Stimulated activated CD4-positive, alpha-beta T cell treated with anti-CD3 and anti-CD28 coated beads, Interleukin-15, amount 100 ng/mL, for 48 hours (primary cell): ENCODE measurements at places on chromosomes 1 and 21.

GRCh38 chr21:28974531-28975227 is 18.0 kb downstream of the LTN1 start:
- DNase-seq: no peak

- no peak for DNase-seq
These were observed 95.1 kb downstream of the BARHL2 start for GRCh38 chr1:90621986-90622385.

DNA sequence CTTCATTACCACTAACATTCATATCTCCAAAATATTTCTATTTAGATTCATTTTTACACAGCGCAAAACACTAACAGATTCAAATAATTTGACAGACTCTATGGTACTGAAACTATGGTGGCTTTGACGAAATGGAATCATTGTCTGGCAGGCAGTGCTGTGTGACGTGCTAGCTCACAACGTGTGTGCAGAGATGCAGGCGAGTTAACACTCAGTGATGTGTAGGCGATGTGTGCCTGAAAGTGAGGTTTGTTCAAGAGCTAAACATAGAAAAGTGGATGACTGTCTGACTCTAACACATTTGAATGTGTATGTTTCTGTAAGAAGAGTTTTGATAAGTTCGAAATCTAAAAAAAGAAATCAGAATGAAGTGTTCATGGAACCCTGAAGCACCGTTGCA is 97.7 kb downstream of the RYR2 start:
- DNase-seq: no peak

DNA sequence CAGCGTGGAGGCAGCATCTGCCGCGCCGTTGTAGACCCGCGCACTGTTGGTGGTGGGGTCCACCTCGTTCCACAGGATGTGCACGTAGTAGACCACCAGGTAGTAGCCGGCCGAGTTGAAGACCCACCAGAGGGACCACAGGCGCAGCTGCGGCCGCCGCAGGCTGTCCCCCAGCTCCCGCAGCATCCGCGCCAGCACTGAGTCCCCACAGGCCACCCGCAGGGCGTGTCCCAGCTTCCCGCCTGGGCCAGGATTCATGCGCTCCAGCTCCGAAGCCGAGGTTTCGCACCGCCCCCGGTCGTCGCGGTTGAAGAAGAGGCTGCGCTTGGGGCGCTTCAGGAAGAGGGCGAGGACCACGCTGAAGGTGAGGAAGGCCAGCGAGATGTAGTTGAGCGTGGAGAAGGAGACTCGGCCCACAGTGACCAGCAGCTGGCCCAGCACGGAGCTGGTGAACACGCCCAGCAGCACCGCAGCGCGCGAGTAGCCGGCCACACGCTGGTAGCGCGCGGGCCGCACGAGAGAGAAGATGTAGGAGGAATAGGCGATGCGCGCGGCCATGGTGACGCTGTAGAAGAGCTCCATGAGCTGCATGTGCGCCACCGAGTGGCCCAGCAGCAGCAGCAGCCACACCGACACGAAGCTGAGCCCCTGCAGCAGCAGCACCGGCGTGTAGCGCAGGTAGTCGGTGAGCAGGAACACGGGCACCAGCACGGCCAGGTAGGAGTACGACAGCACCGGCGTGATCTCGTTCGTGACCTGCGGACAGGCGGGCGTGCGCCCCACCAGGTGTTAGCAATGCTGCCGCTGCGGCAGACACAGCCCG is 10.6 kb downstream of the SLC19A1 start:
- no peak for DNase-seq

DNA sequence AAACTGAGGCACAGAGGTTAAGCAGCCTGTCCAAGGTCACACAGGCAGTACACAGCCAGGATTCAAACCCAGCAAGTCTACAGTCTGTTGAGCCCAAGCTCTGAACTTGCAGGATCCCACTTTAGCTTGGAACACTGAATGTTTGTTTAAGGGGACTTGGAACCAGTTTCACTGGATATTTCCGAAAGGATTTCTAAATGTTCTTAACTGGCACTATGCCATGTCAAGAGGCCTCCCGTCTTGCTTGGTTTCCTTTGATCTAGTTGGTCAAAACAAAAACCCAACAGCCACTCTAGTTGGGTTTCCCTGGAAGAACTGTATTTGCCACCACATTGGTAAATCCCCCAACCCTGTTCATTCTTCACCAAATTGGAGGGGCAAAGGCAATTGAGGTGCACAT is 317.6 kb upstream of the KAZN start:
- DNase-seq: no peak

DNA sequence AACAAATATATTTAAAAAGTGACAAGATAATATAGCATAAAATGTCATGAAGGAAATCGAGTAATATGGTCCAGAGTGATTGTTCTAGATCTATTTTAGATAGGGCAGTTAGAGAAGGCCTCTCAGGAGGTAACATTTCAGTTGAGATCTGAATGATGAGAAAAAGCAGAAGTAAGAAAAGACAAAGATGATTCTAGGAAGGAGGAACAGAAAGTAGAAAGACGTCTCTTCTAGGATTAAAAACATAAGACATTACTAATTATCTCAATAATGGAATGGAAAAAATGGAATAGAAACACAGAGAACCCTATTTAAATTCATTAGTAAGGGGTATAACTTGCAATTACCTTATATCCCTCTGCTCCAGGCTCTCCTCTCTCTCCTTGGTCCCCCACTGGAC is 130.0 kb upstream of the ZNHIT6 start:
- no peak for DNase-seq

GRCh38 chr1:107309962-107310361 is 169.1 kb downstream of the NTNG1 start:
- DNase-seq: no peak

DNA sequence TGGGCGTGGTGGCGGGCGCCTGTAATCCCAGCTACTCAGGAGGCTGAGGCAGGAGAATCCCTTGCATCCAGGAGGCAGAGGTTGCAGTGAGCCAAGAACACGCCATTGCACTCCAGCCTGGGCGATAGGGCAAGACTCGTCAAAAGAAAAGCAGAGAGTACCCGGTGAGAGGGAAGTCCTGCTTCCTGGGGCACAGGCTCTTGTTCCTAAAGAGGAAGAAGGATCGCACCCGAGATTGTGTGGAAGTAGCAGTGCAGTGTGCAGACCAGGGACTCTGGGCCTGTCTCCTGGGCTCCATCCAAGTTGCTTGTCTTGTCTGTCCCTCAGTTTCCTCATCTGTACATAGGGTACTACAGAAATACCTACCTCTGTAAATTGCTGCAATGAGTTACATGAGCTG is 29.6 kb downstream of the NBPF3 start:
- DNase-seq: no peak

DNA sequence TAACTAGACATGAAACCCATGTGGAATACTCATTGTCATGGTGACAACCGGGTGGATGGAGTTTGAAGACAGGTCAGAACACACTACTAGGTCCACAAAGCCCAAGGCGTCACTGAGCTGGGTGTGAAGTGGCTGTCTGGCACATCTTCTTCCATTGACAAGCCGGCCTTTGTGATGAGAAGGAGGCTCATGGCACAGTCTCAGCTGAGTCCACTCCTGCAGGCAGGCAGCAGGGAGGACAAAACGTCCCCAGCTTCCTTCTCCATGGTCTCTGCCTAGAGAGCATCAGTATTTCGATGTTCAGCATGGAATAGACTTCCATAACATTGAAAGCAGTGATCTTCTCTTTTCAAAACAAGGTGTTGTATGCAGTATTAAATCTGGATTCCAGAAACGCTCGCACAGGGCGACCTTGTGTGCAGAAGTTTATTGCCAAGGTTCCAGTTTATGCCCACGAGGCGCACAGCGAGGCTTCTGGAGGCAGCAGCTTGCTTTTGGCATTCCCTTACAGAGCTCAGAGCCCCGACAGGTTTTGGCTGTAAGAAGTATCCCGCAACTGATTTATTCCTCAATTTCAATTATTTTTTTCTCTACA is 104.2 kb downstream of the SIM2 start:
- no peak for DNase-seq

GRCh38 chr1:235917267-235917811 is 50.6 kb upstream of the LYST start:
- DNase-seq: peak; percentile 64

DNA sequence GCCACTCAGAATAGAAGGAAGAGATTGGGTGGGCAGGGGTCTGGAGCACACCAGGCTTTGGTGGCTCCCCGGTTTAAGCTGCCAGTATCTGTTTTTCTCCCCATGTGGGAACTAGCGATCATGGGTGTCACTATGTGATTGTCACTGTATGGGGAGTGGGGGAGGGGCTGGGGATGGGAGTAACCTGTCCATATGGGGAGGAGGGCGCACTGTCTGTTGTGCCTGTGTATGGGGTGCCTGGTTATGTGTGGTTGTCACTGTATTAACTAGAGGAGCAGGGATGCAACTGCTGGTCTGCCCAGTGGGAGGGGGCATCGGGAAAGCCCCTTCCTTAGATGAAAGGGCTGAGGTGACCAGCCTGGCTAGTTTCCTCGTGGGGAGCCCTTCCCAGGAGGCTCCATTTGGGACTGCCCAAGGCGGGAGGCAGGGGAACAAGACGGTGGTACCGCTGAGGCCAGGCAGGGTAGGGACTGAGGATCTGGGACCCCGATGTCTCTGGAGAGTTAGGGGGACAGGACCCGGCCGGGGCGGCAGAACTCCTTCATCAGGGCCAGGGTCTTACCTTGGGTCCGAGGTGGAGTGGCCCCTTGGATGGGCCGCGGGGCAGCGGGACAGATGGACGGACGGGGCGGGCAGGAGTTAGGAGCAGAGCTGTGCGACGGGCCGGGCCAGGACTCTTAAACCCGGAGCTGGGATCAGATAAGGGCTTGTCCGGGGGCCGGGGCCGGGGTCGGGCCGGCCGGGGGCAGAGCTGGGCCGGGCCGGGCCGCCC is at the start of gene KCNJ10:
TSS of gene KCNJ10 (minus strand) at position 701 of the 772 bp plus-strand sequence. CDS start 27,628 bp downstream, outside the sequence.
- no peak for DNase-seq

DNA sequence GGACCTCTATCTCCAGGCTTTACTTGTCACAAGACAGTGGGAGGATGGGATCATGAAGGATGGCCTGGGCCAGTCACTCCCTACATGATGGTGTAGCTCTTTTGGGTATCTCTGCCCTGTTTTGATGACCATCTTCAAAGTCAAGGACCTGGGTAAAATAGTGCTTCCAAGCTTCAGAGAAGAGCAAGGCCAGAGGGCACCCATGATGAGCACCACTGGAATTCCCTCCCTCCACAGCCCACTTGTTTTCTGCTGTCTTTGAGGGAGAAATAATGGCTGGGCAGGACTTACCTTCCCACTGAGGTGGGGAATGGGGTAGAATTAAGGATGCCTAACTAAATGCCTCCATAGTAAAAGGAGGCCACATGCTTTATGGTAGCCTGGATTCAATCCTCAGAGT is 165.7 kb downstream of the DHRS3 start:
- no peak for DNase-seq

DNA sequence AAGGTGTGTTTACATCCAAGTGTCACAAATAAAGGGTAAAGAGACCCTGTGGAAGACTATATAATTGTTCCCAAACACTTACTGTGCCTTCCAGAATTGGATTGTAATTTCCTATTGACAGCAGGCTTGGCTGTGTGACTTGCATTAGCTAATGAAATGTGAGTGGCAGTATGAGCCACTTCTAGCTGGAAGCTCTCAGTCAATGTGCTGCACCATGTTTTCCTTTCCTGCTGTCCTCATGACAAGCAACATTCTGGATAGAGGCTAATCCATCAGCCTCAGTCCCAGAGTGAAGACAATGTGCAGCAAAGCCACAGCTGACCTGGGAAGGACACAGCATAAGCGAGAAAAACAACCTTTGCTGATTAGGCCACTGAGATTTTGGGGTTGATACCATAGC is 5.9 kb upstream of the FOXJ3 start:
- DNase-seq: no peak

- DNase-seq: no peak
These were observed 1.0 kb upstream of the ENO1 start for GRCh38 chr1:8879464-8879921.

GRCh38 chr1:16015960-16016901 is 1.6 kb downstream of the HSPB7 start:
- no peak for DNase-seq

DNA sequence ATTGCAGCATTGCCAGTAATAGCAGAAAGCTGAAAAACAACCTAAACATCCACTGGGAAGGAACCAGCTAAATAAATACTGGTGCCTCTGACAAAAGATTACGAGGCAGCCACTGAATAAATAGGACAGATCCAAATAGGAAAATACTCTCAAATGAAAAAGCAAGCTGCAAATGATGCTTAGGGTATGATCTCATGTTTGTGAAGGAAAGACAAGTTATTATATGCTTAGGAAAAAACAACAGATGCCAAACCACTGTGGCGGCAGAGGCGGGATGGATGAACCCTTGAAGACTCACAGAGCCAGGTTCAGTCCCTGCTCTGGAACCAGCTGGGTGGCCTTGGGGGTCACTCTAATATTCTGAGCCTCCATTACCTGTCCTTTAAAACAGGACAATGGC is 41.6 kb downstream of the MATN1 start:
- DNase-seq: no peak

DNA sequence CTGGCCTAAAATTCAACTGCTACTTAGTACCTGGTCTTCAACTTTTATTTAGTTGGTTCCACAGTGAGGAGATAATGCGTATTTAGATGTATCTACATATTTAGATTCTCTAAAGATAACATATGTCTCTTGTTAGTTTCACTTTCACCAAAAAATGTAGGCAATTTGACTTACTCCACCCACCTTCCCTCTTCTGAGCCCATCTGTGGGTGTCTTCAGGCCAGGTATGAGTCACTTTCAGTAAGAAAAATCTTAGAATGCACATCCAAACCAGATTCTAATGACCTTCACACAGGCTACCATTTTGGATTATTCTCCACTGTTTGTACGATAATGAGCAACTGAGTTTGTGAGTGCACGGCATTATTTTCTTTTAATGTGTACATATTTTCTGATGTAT is 501.7 kb downstream of the NEGR1 start:
- no peak for DNase-seq

DNA sequence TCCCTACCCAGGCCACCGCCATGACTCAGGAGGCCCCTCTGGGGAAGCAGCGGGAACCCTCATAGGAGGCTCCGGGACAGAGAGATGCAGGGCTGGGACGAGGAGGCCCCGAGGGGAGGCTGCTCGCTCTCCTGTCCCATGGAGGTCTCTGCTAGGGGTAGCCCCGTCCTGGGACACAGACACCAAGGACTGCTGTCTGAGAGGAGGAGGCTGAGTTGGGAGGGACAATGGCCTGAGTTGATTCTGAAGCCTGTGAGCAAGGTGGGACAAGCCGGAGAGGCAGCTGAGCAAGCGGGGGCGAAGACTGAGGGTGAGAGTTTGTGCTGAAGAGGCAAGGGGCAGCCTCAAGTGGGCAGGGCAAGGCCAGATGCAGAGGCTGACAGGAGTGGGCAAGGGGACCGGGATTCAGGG is 17.4 kb downstream of the SLC27A3 start:
- DNase-seq: no peak

DNA sequence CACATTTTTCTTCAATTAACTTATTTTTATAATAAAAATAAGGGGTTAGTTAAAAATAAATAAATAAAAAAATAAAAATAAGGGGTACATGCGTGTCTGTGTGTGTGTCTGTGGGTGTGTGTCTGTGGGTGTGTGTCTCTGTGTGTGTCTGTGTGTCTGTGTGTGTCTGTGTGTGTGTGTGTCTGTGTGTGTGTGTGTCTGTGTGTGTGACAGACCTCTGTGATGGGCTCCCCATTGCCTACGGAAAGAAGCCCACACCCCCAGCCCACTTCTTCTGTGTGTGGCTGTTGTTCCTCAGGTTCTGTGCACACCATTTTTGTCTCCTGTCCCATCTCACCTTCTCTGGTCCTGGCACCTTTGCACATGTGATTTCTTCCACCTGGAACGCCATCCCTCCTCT is 9.9 kb downstream of the PHLDA3 start:
- DNase-seq: no peak
